ENCODE measurements at places on chromosomes 12 and 14.

- DNase-seq, result no peak
These were observed 284.7 kb downstream of the DUSP6 start for GRCh38 chr12:89067421-89068187.

DNA sequence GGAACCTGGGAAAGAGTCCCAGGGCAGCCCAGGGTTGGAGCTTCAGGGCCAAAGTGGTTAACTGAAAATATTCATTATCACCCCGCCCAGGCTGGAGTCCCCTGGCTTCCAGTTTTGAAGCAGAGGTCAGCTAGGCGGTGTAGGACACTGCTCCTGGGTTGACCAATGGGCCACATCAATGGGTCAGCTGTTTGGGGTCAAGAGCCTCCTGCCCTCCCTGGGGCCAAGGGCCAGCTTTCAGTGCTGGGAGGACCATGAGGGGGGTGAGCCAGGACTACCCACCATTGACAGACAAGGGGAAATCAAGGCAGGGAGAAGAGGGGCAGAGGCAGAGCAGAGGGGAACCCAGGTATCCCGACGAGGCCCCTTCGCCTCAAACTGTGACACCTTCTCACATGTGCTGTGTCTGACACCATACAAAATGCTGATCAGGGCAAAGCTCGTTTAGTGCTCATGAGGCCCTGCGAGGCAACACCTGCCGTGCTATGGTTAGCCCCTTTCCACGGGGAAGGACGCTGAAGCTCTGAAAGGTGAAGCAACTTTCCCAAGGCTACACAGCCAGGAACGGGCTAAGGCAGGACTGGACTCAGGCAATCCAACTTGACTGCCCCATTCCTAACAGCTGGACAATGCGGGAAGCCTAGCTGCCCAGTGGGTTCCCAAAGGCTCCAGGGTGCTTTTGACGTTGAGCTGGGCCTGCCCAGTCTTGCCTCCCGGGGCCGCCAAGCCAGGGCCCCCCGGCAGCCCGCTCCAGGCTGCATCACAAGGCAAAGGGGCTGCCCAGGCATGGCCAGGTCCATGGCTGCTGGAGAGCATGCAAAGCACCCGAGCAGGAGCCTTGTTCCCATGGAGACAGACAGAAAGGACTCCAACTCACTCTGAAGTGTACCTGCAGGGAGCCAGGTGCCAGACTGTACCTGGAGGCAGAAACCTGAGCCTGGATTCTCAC is 2.0 kb downstream of the SYNE3 start:
- DNase-seq, result no peak

- DNase-seq, result no peak
These were observed 363.4 kb downstream of the NUAK1 start for GRCh38 chr12:105775343-105775742.

- DNase-seq, result no peak
These were observed 11.0 kb downstream of the ORAI1 start for GRCh38 chr12:121637231-121637914.

DNA sequence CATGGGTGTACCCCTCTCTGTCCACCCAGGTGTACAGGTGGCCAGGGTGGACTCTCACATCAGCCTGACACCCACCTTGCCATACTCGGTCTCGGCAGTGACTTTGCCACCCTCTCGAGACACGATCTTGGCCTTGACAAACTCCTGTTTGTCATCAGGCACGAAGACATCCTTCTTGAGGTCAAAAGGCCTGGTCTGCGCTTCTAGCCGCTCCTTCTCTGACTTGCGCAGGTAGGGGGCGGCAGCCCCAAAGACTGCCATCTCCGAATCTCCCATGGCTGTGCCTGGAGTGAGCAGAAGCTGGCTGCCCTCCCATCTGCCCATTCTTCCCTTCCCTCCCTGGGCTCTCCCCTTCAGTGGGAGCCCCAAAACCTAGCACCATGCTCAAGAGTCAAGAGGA is 2.0 kb downstream of the MYH7 start:
- DNase-seq, result no peak

- no peak for DNase-seq
These were observed 32.9 kb downstream of the FBXW8 start for GRCh38 chr12:116943419-116944372.

DNA sequence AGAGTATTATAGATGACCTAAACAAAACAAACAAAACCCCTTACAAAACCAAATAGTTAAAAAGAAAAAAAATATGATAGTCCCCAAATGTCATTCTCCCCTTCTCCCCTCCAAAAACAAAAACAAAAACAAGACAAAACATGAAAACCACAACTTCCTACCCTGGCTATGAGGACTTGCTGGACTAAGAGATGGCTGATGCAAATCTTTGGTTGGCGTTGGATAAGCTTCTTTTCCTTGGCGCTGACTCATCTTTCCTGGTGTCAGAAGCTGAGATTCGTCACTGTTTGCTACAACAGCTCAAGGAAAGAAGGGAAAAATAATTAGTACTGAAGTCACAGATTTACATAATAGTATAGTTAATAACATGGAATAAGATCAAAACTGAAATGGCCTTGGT is 102.5 kb upstream of the BBS10 start:
- DNase-seq, result no peak

- DNase-seq, result no peak
These were observed 199.6 kb upstream of the DIO3 start for GRCh38 chr14:101361451-101362433.

- peak; percentile 48 for DNase-seq
These were observed 33.4 kb downstream of the CDC42BPB start for GRCh38 chr14:103023881-103024473.

- no peak for DNase-seq
These were observed 322.2 kb upstream of the DIO3 start for GRCh38 chr14:101239065-101239464.

DNA sequence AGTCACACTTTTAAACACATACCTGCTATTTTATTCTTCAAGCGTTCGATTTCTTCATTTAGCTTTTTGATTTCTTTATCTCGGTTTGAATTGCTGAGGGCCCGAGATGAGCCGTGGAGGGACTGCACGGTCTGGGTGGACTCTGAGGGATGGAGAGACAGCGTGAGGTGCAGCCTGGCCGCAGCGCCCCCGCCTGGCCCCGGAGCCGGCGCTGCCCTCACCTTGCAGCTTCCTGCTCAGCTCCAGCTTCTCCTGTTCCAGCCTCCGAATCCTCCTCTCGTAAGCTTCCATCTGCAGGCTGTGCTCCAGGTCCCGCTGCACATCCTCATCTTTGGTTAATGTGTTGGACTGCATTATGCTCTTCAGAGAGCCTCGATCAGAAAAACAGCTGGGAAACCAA is 53.2 kb downstream of the AMN start:
- no peak for DNase-seq

GRCh38 chr12:20950248-20950647 is 139.7 kb downstream of the SLCO1B3 start:
- no peak for DNase-seq

GRCh38 chr14:76720382-76720813 is 40.9 kb upstream of the VASH1 start:
- DNase-seq, result peak; percentile 84

GRCh38 chr14:69682621-69683263 is 71.3 kb downstream of the SUSD6 start:
- DNase-seq, result no peak

DNA sequence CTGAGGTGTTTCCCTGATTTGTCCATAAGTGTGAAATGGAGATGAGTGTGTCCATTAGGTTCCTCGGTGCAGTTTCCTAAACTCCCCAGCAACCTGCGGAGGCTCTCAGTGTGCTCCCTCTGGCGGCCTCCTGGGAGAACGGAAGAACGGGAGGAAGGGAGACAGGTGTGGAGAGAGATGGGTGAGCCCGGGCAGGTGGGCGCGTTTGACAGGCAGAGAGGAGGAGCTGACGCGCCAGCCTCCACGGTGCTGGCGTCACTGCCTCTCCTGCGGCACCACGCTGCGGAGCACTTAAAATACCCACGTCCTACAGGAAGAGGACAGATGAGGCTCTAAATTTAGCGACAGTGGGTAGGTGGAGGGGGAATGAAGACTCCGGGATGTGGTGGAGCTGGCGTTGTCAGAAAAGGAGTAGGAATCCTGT is 26.8 kb upstream of the PEX5 start:
- no peak for DNase-seq

- no peak for DNase-seq
These were observed 56.0 kb downstream of the ISCA2 start for GRCh38 chr14:74549588-74549987.

DNA sequence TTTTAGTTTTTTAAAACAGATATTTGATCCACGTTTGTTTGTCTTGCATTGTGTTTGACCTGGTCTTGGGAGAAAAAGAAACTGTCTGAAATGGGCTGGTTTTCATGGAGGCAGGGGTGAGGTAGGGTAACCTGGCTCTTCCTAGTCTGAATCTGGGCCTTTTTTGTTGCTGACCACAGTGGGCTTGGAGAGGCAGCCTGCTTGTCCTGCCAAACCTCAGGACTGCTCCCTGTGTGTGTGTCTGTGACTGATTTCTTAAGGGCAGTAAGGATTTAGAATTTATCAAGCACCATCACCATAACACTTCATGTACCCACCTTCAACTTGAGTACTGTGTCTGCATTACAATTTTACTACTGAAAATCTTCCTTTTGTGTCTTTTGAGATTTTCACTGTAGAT is 28.5 kb downstream of the DAAM1 start:
- DNase-seq, result no peak

- no peak for DNase-seq
These were observed 8.8 kb downstream of the IKBIP start for GRCh38 chr12:98635657-98636323.
